RPMI8226 (cell line): ENCODE measurements at places on chromosomes 6 and 20.

DNA sequence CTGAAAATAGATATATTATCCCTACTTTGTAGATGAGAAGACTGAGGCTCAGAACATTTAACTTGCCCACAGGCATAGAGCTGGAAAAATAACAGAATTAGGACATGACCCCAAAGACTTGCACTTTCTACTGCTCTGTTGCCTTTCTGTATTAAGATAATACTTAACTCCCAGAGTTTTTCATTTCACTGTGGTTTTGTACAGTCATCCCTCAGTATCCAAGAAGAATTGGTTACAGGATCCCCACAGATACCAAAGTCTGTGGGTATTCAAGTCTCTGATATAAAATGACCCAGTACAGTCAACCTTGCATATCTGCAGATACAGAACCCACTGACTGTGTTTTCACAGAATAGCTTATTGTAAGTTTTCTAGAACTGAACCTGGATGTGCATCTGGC, 16.8 kb downstream of the MRS2 start:
- DNase-seq = no peak

DNA sequence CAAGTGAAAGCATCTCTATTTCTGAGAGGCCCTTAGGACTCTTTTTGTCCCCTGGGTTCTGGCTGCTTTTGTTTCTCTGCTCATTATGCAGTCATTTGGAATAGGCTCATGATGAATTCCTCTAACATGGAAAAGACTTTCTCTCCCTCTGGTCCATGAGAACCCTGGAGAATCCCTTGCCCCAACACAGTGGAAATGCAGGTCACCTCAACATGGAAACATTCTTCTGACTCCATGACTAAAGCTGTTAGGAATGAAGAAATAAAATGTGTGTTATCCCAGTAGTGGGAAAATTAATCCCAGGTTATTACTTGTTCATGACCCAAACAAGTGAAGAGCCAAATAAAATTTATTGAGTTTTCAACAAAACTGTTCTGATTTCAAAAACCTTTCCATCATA, 458.6 kb downstream of the EPM2A start:
- no peak for DNase-seq

GRCh38 chr6:7479801-7480266, 61.6 kb upstream of the DSP start:
- peak; percentile 97 for DNase-seq

DNA sequence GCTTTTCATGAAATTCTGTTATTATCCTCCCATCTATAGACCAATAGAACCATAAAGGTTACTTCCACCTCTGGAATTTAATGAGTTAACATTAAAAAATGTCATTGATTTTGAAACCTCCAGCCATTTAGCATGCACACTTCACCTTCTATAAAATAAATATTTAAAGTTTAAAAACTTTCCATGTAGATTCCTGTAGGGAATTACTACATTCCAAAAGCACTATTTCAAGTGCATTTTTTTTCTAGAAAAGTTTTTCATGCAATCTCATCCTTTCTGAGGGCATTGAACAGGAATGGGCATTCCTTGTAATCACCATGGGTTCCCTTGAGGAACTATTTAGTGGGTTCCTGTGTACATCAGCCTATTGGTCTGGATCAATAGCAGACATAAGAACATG, 253.8 kb upstream of the RIN2 start:
- DNase-seq = no peak

- DNase-seq = peak; percentile 28
Measured at GRCh38 chr20:58021481-58021880, 207.0 kb downstream of the ANKRD60 start.

DNA sequence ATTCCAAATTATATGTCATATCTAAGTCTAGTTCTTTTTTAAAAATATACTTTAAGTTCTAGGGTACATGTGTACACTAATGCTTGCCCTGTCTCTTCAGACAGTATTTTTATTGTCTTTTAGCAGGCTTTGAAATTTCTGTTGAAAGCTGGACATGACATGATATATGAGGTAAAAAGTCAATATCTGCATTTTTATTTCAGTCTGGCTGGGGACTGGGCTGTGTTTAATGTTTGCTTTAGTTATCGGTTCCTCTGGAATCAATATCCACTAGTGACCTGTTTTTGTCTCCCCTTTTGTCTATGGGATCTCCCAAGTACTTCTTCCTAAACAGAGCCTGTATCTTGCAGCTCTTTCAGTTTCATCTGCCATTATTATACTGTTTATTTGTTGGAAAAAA, 786.2 kb upstream of the GJE1 start:
- DNase-seq = no peak

DNA sequence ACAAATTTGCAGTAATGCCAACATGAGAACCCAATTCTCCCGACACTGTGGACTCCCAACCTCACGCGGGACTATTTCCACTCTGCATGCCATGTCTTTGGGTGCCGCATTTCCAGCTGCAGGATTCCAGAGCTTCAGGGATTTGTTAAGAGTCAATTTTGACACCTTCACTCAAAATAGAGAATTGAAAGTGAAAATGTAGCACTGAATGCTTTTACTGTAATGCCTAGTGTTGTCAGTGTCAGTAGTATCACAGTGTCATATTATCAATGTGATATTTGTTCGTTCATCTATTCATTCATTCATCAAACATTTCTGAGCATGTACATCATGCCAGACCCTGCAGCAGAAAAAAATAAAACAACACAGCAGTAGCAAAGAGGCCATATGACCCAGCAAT, 13.4 kb upstream of the FAM50B start:
- no peak for DNase-seq

DNA sequence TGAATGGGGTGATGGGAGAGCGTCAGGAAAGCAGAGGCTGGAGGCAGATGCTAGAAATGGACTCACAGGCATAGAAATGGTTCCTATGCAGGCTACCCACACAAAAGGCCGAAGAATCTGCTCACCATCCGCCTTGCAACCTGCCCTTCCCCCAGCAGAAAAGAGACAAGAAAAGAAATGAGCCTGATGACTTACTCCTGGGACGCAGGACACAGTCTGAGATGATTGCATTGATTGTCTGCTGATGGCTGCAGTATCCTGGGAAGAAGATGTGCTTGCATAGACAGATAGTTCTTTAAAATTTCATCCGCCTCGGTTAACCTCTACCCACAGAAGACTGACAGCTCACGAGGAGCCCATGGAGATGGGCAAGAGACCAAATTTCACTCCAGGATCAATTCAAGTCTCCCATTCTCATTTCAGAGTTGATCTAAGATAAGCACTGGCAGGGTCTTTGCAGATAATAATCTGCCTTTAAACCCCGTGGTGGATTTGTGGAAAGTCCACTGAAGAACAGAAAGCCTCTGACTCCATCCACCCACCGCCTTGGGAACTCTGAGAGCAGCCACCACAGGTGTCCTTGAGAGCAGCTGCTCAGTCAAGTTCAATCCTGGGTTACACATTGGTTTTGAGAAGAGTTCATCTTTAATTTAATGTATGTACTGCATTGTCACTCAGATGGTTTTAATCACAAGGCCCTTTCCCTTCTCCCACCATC, 7.2 kb downstream of the AGPAT4 start:
- no peak for DNase-seq

- DNase-seq = no peak
Measured at GRCh38 chr6:158039178-158039557, 57.5 kb downstream of the SYNJ2 start.

DNA sequence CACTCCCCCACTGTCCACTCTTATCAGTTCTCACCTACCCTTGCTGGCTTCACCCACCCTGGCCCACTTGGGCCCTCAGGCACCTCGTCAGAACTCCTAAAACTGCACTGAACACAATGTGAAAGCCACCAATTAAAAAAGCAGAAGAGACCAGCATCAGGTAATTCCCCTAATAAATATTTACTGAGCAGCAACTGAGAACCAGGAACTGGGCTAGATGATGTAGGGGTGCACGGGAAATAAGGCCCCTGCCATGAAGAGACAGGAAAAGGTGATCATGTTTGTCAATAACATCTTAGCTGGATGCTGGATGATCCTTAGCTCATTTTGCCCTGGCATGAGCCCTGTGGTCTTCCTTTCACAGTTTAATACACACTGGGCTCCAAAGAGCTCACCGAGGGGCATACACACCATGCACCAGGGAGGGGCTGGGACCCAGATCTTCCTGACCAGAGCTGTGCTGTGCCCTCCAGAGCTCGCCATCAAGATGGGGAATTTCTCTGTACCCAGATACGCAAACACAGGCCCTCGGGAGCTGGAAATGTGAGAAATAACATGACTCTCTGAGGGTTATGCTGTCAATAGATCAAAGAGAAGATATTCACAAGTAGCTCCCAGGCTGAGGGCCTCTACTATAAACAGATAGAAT, 113.6 kb upstream of the SLC22A16 start:
- DNase-seq = no peak

DNA sequence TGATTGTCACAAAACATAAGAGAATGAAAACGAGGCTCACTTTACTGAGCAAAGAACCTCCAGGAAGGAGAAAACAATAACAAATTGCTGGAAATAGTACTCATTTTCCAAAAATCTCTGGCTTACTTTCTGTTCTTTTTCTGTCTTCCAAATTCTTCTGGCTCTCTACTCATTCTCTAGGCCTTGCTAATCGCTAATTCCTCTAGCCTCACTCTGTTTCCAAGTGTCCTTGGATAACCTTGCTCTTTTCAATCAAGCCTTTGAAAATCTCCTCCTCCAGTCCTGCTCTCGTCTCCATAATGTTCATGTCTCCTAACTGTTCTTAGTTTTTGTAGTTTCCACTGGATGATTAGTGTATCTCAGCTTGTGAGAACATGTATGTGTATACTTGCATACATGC, 96.2 kb upstream of the MAP7 start:
- DNase-seq = no peak

DNA sequence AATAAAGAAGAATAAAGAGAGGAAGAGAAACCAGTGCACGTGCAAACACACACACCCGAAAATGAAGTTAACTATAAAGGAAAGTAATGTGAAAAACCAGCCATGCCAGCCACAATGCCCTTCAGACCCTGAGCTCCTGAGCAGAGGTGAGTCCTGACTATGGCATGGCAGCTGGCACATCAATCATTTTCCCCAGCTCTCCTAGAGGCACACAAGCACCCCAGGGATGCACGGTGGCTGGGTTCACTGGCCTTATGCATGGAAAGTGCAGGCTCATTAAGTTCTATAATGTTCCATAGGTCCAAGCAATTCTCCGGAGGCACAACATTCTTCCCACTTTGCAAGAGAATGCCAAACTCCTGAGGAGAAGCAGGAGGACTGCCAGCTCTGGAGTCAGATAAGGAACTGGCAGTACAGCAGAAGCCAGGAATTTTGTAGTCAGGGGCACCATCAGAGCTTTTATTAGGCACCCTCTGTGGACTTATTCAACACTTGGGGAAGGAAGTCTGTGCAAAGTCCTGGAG, 175.0 kb upstream of the PRDM1 start:
- peak; percentile 7 for DNase-seq

GRCh38 chr6:11586536-11586935, 49.0 kb downstream of the TMEM170B start:
- DNase-seq = no peak

GRCh38 chr6:53306819-53307347, 41.9 kb downstream of the ELOVL5 start:
- DNase-seq = peak; percentile 18

DNA sequence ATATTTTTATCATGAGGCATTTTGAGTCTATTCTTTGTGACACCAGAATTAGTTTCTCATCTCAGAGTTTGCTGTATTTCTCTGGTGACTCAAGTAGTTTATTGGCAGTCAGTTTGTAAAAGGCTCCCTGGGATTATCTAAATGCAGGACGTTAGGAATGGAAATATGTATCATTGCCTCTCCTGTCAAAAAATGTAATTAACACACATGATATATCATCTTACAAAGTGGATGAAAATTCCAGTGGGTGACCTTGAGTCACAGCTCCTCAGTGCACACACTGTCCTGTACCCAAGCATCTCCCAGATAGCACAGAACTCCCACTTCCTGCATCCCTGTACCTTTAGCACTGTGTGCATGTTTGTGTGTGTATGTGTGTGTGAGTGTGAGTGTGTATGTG, 258.6 kb downstream of the LAMA2 start:
- no peak for DNase-seq

GRCh38 chr6:10460096-10460495, 45.2 kb upstream of the TFAP2A start:
- DNase-seq = peak; percentile 85

- DNase-seq = peak; percentile 78
Measured at GRCh38 chr6:166624275-166624674, 2.8 kb downstream of the RPS6KA2 start.

DNA sequence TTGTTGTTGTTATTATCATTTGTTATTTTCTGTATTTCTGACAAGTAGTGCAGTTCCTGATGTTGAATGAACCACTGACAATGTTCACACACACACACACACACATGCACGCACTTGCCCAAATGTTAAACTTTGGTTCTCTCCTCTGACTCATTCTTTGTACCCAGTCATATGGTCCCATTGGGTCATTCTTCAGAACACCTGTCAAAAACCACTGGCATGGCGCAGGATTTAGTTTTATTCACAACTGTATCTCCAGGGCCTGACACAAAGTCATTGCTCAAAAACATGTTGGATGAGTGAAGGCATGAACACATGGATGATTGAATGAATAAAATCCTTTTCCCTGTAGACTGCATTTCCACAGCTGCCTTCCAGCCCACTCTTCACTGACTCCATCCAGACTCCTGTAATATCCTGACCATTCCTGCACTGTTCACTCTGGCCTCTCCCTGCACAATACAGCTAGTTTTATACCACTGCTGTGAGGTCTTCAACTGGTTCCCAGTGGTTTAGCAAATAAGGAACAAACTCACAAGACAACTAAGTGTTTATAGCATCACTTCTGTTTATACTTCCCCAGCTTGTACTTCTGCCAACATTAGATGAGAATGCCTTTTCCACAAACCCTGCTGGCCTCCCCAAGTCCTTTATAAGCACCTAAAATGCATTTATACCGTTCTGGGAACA, 6.9 kb upstream of the CST11 start:
- no peak for DNase-seq

DNA sequence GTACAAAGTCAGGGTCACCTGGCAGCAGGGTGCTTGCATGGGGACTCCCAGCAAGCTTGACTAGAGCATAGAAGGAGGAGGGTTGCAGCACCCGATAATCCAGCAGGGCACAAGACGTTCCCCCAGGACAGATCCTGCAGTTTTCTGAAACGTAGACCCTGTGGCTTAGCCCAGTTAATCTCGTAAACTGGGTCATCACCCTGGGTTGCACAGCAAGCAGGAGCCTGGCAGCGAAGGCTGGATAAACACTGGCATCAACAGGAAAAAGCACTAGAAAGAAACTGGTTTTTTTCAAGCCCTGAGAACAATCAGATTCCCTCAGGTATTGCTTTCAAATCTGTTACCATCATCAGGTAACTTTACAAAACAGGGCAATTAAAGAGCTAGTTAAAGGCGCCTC, 92.6 kb downstream of the PDE7B start:
- no peak for DNase-seq

GRCh38 chr6:43584892-43585570, 9.0 kb downstream of the POLH start:
- no peak for DNase-seq

GRCh38 chr20:10172998-10173655, 45.5 kb upstream of the SNAP25 start:
- DNase-seq = no peak
